WERI-Rb-1 (cell line): ENCODE measurements at places on chromosomes 3 and 15.

DNA sequence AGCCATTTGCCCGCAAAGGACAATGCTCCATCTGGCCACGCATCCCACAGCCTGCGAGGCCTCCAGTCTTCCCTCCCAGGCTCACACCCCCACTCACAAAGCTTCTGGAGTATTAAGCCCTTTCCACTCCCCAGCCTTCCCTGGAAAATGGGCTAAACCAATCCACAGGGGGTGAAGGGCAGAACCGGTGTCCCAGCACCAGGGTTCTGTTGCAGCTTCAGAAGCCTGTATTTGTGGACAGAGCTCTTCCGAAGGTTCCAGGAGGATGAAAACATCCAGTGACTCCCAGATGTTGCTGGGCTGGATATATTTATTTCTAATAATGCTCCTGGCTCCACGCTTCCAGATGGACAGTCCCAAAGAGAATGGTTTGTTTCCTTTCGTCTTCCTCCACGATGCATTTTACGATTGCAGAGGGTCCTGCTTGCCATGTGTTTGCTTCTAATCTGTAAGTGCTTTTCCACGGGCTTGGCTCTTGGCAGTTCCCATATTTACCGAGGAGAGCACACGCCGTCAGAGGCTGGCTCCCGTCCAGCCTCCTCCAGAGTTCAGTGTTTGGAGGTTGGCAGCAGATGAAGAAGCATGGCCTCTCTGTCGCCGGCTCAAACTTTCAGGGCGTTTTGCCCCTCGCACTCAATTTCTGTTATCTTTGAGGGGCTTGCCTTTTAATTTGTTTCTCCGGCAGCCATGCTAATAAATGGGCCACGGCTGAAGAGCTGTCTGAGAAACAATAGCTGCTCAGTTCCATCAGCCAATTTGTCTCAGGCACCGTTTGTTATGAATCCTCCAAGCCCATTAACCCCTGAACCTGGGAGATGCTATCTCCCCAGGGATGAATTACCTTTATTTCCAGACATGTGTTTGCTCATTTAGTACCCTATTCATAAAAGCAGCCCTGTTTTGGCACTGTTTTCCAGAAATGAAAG, 367.9 kb upstream of the PROK2 start:
- DNase-seq: peak; percentile 86

- DNase-seq: no peak
Measured at GRCh38 chr15:85558848-85559247, 178.4 kb downstream of the AKAP13 start.

DNA sequence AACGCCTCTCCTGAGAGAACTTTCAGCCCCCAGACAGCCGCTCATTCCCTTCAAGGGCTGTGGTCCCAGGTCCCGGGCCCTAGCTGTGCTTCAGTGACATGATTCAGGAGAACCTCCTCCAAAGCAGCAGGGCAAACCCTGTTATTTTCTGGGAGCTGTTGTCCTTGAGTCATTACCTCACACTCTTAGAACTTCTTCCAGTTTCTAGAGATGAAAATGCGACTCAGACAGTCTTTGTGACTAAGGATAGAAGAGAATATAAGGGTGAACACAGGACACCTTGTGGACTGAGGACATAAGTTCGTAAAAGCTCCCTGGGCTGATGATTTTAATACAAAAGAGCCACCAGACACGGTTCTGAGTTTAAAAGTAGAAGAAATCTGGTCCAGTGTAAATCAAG, 203.8 kb downstream of the RORA start:
- DNase-seq: no peak

DNA sequence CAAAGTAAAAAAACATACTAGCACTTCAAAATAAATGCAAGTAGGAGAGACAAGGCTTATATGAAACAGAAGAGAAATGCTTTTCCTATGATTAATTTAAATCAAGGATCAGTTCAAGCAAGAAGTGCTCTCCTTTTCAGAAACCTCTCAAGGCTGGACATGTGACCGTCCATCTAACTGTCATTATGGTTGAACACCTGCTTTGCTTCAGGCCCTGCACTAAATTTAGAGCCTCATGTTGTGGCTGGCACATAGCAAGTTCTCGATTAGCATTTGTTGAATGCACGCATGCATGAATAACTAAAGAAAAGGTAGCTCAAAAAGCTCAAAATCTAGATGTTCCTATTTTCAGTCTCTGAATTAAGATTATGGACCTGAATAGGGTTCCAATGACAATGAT, 82.0 kb downstream of the SV2B start:
- no peak for DNase-seq

DNA sequence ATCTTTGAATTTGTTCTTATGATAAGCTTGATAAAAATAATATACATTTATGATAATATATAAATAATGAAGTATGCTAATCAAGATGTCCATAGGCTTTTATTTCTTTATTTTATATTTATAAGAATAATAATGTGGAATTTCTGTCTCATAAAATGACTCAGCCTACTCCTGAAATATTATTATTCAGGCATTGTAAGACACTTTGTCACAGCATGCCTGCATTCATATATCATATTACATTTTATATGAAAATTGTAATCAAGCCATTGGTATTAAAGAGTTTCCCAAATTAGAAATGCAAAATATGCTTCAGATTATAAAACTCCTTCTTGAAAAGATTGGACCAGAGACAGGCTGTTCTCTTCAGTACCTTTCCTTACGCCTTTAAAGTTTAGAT, 1303.7 kb upstream of the CADM2 start:
- DNase-seq: no peak

DNA sequence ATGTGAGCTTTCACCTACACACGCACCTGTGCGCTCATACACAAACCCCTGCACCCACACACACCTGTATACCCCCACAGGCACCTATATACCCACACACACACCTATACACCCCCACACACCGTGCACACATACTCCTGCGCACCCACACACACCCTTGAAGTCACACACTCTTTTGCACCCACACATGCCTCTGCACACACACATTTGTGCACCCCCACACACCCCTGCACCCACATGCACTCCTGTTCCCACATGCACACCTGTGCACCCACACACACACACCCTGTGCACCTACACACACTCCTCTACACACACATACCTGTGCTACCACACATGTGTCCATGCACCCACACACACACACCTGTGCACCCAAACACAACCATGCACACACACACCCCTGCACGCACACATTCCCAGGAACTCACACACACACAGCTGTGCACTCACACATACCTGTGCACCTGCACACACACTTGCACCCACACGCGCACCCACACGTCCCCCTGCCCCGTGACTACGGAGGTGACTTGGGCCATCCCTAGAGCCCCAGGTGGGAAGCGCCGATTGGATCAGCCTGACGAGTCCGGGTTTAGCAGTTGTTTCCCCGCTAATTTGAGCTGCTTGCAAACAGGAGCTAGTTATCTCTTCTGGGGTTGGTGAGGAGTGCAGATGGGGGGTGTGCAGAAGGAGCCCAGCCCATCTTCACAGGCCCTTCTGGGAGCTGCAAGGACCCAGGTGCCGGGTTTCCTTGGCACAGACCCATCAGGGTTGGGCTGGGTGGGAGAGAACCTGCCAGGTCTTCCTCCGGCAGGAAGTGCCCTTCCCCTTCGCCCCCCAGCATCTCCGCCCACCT, 97.8 kb downstream of the CHSY1 start:
- no peak for DNase-seq

DNA sequence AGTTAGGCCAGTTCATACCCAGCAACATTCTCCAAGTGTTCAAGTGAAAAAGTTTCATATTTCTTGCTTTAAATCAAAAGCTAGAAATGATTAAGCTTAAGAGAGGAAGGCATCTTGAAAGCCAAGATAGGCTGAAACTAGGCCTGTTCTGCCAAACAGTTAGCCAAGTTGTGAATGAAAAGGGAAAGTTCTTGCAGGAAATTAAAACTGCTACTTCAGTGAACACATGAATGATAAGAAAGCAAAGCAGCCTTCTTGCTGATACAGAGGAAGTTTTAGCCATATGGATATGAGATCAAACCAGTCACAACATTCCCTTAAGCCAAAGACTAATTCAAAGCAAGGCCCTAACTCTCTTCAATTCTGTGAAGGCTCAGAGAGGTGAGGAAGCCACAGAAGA, 274.7 kb downstream of the TUSC7 start:
- no peak for DNase-seq

- no peak for DNase-seq
Measured at GRCh38 chr3:57283334-57283733, 9.2 kb downstream of the ASB14 start.

GRCh38 chr3:159796226-159796625, 192.4 kb upstream of the IL12A start:
- DNase-seq: no peak

GRCh38 chr15:74988007-74988800, 7.2 kb upstream of the SCAMP5 start:
- DNase-seq: peak; percentile 71

DNA sequence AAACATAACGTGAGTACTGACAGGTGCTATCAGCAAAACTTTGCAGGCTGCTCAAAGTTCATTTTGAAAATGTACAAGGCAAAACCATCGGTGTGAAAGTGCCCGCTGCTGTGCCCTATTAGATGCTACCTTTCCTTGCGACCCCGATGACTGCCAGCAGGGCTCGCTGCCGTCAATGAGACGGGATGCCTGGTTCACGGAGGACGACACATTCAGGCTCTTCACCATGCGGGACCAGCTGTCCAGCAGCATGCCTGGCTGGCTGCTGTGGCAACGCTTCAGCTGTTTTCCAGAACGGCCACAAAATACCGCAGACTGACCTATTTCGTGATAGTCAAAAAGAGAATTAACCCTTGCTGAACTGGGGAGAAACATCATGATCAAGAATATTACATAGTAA, 92.7 kb upstream of the OCA2 start:
- peak; percentile 46 for DNase-seq

DNA sequence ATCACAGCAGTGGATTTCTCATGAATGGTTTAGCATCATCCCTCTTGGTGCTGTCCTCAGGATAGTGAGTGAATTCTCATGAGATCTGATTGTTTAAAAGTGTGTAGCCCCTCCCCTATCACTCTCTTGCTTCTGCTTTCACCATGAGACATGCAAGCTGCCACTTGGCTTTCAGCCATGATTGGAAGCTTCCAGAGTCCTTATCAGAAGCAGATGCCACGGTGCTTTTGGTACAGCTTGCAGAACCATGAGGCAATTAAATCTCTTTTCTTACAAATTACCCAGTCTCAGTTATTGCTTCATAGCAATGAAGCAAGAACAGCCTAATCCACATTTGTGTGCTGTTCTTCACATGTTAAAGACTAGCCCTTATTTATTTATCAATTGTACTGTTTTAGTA, 495.2 kb upstream of the EPHA6 start:
- DNase-seq: no peak

DNA sequence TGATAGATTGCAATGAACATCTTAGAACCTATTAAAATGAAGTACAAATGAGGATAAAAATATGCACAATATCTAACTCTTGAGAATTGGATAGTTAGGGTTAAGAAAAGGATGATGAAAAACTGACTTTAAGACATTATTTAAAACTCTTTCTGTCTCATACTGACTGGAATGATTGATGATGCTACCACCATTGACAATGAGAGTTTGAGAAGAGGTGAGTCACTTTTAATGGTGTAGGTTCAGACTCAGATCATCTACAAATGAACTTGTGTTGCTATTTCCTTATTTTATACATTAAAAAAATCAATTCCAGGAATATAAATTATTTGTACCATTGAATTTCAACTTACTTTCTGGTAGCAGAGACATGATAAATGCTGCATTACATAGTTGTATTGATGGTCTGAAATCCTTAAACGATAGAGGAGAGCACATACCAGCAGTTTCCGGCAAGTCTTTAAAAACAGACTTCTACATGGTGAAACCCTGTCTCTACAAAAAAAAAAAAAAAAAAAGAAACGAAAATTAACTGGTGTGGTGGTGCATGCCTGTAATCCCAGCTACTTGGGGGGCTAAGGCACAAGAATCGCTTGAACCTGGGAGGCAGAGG, 409.0 kb downstream of the OTOL1 start:
- no peak for DNase-seq

DNA sequence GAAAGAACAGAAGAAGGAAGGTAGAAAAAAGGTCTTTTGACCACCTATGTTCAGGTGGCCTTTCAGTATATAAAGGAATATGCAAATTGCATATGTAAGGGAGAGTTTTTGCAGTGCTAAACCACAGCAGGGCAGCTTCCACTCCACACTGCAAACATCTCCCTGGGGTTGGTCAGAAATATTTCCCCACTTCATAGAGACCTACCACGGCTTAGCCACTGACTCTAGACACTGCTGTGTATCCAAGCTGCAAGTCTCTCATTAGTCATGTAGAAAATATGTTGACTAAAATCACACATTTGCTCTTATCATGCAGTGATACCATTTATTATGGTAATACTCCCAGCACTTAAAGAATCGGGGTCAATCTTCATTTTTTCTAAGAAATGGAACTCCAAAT, 214.9 kb upstream of the NR2F2 start:
- no peak for DNase-seq

- DNase-seq: no peak
Measured at GRCh38 chr3:126026277-126026751, 57.3 kb downstream of the ROPN1B start.

- DNase-seq: no peak
Measured at GRCh38 chr3:185658943-185659342, 72.8 kb downstream of the SENP2 start.

GRCh38 chr3:104992676-104993075, 374.0 kb upstream of the ALCAM start:
- DNase-seq: peak; percentile 50

GRCh38 chr3:188046561-188047211, 107.3 kb upstream of the LPP start:
- DNase-seq: peak; percentile 29

DNA sequence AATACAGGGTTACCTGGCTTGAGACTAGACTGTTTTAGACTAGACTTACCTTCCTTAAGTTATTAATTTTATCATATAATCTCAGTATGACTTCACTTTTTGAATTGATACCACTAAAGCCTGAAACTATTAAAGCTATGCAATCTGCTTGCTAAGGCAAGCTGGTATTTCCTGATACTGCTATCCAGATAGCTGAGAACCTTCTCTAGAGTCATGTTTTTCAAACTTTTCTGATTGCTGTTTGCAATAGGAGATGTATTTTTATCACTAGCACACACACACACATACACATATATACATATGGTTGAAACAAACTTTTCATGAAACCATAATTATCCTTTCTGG, 9.3 kb upstream of the MAGI1 start:
- no peak for DNase-seq

DNA sequence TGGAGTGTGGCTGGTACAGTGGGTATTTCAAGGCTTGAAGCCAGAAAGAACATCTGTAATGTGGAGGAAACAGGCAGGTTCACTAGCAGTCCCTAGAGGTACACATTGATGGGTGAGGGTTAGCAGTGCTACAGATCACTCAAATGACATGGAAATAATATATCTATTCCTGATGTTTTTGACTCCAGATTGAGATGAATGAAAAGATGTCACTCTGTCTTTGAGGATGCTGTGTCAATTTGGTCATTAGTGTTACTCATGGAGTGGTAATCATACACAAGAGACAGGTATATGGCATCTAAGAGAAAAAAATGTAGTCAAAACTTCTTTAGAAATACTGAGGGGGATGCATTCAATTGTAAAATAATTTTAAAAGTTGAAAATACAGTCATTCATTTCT, 135.1 kb downstream of the ZIC1 start:
- DNase-seq: no peak
